ENCODE measurements at places on chromosomes 2 and 18. TPM values are rescaled to one million over a fixed set of nuclear protein-coding genes. Genes with fewer than 3 reads are reported as not detected.

Gene CMPK2
- 2.1 TPM for total RNA-seq

Gene ZFP36L2
- total RNA-seq, result 12.6 TPM

Gene KCNJ3
- not detected for total RNA-seq

Gene RAB27B
- 5.0 TPM for total RNA-seq

Gene KCNG3
- total RNA-seq, result not detected

Gene NCL
- total RNA-seq, result 232 TPM

Gene IL37
- total RNA-seq, result not detected

Gene MPP4
- total RNA-seq, result 1.7 TPM

Gene SKOR2
- total RNA-seq, result not detected

Gene ERBB4
- total RNA-seq, result 7.7 TPM

Gene C2orf74
- 29.7 TPM for total RNA-seq

Gene TCF7L1
- total RNA-seq, result 2.0 TPM

Gene CNNM4
- 1.8 TPM for total RNA-seq

Gene RTP5
- not detected for total RNA-seq

Gene FAM124B
- 3.6 TPM for total RNA-seq

Gene TRABD2A
- 0.66 TPM for total RNA-seq

Gene DOK6
- total RNA-seq, result 3.0 TPM

Gene SEPTIN10
- total RNA-seq, result 146 TPM

Gene ARHGEF4
- total RNA-seq, result 1.3 TPM

Gene GREB1
- 0.12 TPM for total RNA-seq

Gene SPR
- 30.8 TPM for total RNA-seq

Gene PDE1A
- 95.7 TPM for total RNA-seq

Gene LIMS3
- 7.9 TPM for total RNA-seq

All from aortic smooth muscle cell (primary cell).